ENCODE measurements at places on chromosomes 7 and 10. TPM values are rescaled to one million over a fixed set of nuclear protein-coding genes. Genes with fewer than 3 reads are reported as not detected.
A peak's percentile ranks its signal among the peaks of the same experiment; 100 is the strongest.

Gene ZWINT
- total RNA-seq: 2.2 TPM

Gene FFAR4
- not detected for total RNA-seq

Gene AMPH
- total RNA-seq: 0.26 TPM

Gene PRKAG2
- 61.0 TPM for total RNA-seq

Gene STEAP1B
- total RNA-seq: not detected

Gene STAG3
- total RNA-seq: 7.7 TPM

Gene CLDN3
- total RNA-seq: not detected

Gene ARMC3
- not detected for total RNA-seq

- no peak for DNase-seq
Observed at GRCh38 chr10:13816195-13816925, 229.6 kb downstream of the PRPF18 start.

GRCh38 chr7:124790645-124791044 is 25.1 kb upstream of the GPR37 start:
- DNase-seq: no peak

- DNase-seq: peak; percentile 19
Observed at GRCh38 chr10:62638062-62638477, 166.4 kb upstream of the ADO start.

GRCh38 chr7:95201727-95202126 is 122.6 kb downstream of the PON1 start:
- DNase-seq: no peak

DNA sequence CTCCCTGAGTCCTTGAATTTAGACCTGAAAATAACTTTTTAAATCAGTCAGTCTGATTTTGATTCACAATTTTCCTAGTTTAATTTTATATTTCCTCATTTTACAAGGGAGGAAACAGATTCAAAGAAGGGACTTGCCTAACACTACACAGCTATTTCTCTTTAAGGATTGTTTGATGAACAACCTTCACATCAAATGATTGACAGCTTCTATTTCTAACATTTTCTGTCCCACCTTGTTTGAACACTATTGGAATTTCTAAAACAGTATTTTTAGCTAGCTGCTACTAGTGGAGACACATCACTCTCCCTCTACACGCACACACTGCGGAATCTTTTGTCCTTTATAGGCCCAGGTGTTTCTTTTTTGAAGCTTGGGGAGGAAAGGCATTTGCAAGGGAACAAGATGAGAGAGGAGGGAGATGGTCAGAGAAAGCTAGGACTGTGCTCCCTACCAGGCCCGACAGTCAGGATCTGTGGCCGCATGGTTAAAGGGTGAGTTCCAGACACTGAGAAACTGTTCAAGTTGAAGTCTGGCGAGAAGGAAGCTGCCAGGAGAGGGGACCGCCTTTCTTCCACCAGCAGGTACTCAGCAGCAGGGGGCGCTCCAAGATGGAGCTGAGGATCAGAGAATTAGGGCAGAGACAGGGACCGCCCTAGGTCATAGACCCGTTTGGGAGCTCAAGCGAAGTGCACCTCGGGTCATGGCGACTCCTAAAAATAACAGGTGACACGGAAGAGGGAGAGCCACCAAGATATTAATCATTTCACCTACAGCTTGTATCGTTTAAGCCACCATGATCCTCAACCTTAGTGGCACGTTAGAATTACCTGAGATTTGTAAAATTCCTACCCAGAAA is 49.7 kb downstream of the DNAJC12 start:
- DNase-seq: peak; percentile 64

- no peak for DNase-seq
Observed at GRCh38 chr7:43038254-43038653, 74.2 kb upstream of the HECW1 start.

DNA sequence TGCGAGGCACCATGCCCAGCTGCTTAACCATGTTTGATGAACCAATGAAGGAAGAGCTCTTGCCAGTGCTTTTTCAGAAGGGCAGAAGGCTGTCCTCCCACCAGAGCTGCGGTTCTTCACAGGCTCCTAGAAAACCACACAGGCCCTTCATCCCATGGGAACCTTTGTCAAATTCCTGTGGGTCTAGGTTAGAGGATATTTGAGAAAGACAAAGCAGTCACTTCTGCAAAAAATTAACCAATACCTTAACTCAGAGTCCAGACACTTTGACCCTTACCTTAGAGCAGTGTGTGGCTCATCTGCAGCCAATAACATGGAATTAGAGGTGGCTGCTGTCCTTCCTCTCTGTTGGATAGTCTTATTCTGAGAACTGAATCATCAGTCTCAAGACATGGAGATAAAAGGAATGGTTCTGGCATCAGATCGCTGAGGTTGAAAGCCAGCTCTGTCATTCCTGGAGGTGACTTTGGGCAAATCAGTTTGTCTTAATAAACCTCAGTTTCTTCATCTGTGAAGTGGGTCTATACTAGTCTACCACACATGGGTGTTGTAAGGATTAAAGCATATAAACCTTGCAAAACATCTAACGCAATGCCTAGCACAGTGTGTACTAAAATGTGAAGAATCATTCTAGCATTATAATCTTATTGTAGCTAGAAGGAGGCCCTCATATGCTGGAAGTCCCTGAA is 65.1 kb upstream of the PIP4K2A start:
- no peak for DNase-seq

- peak; percentile 14 for DNase-seq
Observed at GRCh38 chr10:35643151-35644049, 1.3 kb upstream of the FZD8 start.

- DNase-seq: no peak
Observed at GRCh38 chr7:11489280-11489679, 342.7 kb downstream of the THSD7A start.

- DNase-seq: no peak
Observed at GRCh38 chr10:73886661-73887293, 12.4 kb upstream of the CAMK2G start.

DNA sequence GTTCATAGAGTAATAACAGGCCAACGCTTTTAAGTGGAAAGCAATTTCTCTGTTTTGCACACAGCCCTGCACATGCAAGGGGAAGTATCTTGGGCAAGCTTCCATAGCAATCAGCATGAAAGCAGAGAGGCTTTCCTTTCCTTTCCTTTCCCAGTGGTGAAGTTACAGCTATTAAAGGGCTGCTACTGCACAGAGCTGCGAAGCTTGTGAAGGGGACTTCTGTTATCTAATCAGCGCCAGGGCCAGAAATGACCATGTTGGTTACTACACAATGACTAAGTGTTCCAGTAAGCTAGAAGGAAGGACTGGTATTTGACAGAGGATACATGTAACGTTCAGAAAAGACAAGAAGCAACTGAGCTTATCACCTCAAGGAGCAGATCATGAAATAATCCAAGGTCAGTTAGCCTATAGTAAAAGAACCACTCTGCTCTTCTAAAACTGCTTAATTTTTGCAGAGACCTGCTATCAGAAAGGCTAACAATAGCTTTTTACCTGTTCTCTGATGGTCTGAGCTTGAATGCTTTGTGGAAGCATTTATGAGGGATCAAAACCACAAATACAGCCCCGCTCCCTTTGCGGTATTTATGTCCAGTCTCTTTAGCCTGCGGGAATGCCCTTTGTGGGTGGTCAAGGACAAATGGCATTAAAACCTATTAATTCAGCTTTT is 45.9 kb downstream of the SGMS1 start:
- no peak for DNase-seq

DNA sequence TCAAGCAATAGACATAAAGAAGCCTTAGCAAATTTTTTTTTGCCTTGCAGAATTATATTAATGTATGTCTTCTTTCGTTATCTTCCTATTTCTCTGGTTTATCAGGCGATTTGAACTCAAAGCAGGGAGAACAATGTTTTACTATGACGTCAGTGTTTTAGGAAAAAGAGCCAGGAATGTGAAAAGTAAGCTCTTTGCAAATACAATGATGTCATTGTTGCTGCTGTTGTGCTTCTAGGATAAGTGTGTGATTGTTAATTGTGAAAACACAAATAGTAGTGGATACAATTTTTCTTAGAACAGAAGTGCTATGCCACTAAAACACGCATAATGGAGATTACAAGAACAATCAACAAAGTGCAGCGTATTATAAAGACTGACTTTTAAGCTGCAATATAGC is 9.5 kb upstream of the AUTS2 start:
- no peak for DNase-seq

DNA sequence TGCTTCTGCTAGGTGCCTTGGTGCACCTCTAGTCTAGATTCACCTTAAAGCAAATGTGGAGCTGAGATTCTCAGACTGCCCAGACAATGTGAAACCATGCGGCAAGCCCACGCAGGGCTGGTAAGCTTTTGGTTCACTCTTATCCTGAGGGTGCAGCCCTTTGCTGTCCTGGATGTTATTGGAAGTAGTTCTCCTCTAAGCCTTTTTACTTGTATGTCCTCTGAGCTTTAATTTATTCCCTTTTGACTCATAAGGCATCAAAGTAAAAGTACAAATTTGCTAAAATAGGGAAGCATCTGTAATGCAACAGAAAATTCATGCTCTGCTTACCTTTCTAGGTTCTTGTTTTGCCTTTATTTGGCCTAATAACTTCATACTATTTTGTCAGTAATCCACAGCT is 186.8 kb downstream of the MACC1 start:
- DNase-seq: no peak

DNA sequence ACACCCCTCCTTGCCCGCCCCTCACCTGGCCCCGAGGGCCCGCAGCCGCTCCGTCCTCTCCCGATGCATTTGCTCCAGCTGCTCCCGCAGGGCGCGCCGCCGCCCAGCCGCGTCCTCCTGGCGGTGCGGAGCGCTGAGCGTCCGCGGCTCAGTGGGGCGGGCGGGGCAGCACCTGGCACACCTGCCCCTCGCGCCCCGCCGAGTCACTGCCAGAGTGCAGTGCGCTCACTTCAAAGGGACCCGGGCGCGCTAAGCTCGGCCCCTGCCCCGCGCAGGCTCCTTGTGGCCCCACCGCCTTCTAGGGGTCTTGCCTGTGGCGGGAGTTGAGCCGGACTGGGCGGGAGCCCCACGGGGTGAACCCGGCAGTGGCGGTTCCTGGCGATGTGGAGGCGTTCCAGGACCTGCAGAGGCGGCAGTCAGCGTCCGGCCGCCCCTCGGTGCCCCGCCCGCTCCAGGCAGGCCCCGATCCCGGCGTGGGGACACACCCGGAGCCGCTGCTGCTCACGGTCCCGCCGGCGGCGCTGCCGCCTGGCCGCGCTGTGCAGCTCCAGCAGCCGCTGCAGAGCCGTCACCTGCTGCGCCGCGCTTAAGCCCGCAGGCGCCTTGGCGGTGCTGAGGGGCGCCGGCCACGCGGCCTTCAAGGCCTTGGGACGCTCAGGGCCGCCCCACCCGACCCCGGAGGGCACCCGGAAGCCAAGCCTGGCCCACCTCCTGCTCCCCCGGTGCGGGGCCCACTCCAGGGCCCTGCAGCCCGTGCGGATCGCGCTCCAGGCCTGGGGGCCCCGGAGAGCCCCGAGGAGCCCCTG is 6.7 kb downstream of the ATP6V1F start:
- peak; percentile 32 for DNase-seq

All from CD4-positive, alpha-beta memory T cell (primary cell).